ENCODE measurements at places on chromosomes 16 and 17.

- DNase-seq = no peak
Measured at GRCh38 chr16:12501707-12502457, 301.8 kb downstream of the CPPED1 start.

GRCh38 chr17:4706121-4706520, 2.2 kb upstream of the PELP1 start:
- DNase-seq = no peak

DNA sequence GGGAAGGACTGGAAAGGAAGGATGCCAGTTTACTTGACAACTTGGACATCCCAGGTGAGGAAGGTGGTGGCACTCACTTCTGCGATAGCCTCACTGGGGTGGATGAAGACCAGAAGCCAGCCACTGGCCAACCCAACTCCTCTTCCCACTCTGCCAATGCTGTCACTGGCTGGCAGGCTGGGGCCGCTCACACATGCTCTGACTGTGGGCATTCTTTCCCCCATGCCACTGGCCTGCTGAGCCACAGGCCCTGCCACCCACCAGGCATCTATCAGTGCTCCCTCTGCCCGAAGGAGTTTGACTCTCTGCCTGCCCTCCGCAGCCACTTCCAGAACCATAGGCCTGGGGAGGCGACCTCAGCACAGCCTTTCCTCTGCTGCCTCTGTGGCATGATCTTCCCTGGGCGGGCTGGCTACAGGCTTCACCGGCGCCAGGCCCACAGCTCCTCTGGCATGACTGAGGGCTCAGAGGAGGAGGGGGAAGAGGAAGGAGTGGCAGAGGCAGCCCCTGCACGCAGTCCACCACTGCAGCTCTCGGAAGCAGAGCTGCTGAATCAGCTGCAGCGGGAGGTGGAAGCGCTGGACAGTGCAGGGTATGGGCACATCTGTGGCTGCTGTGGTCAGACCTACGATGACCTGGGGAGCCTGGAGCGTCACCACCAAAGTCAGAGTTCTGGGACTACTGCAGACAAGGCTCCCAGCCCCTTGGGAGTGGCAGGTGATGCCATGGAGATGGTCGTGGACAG, 4.5 kb downstream of the ZNF646 start:
- DNase-seq = no peak

DNA sequence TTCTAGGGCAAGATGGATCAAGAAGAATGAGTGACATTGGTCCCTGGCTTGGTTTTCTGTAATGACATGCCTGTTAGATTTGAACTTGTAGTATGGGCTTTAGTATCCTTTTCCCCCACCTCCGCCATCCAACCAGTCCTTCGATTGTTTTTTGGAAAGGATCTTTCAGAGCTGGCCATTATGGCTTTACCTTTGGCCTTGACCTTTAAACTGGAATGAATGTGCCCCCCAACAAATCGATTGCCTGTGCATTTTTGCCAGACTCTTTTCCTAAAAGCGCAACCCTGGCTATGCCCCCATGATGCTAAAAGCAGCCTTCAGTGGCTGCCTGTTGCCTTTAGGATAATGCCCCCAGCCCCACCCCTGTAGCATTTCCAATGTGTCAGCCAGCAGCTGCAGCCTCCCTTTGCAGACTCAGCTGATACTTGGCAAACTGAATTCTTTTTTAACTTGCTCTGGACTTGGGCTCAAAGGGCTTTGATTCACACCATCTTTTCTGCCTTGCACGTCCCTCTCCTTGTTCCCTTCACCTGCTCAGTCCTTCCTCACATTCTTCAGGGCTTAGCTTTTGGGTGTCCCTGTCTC, 4.0 kb downstream of the GPRC5C start:
- no peak for DNase-seq

DNA sequence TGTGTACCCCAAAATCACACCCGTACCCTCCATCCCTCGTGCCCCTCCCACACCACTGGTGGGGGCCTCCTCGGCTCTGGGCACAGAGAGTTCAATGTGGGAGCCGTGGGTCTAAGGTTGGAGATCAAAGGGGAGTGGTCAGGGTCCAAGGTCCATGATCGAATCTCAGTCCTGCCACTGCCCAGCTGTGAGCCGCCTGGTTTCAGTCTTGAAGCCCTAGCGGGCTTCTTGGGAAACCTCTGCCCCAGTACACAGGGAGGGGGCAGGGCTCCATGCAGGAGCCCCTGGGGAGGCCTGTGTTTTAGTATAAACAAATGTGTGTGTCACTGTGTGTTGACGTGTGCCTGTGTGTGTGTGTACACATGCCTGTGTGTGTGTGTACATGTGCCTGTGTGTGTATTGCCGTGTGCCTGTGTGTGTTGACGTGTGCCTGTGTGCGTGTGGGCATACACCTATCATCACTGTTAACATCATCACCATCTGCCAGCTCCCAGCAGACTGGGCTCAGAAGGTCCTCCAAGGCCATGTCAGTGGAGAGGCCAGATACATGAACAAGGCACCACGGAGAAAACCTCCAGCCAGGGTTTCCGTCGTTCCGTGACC, 26.5 kb upstream of the ZNF469 start:
- DNase-seq = no peak

- DNase-seq = no peak
Measured at GRCh38 chr16:87182759-87183158, 134.4 kb downstream of the C16orf95 start.

DNA sequence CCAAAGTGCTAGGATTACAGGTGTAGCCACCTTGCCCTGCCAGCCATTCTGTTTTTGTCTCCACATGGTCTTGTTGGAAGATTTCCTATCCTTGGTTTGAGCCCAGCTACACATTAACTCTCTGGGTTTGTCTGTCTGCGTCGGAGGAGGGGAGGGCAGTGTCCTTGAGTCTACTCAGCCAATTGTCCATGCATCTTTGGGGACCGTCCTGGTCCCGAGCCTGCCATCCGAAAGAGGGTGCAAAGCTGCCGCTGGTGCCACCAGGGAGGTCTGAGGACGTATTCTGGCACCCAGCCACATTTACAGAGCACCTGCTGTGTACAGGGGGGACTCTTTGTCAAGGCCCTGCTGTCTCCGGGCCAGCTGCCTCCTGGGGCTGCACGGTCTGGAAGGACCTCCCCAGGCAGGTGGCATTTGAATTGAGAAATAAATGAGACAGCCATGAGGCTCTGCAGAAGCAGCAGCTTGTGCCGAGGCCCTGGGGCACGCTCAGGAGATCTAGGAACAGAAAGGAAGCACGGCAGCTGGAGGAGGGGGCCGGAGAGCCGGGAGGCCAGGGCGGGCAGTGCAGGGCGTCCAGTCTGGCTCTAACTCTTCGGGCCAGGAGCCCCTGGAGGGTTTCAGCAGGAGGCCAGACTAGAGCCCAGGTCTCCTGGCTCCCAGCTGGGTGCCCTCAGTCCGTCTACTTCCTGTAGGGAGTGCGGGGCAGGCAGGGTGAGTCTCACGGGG, 1.5 kb downstream of the CYBA start:
- no peak for DNase-seq

DNA sequence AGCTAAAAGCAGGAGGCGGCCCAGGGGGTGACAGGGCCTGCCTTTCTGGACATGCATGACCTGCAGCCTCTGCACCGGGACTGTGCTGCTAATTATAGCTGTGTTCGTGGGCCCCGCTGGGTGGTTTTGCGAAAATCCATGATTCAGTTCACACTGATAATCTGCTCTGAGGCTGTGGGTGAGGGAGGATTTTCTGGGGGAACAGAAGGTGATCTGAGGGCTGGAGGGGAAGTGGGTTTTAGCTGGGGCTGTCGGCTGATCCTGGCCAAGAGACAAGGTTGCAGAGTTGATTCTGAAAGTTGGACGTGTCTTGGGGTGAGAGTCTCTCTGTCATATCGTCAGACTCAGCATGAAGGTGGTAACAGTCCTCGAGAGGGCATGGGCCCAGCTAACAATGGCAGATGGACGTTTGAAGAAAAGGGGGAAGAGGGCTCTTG, 187.5 kb upstream of the ZNF469 start:
- DNase-seq = no peak

- peak; percentile 54 for DNase-seq
Measured at GRCh38 chr17:1764284-1764683, 2.4 kb downstream of the SERPINF1 start.

GRCh38 chr17:50283246-50283645, 9.0 kb downstream of the TMEM92 start:
- DNase-seq = no peak

GRCh38 chr17:80182118-80182844, 12.5 kb downstream of the CARD14 start:
- no peak for DNase-seq

DNA sequence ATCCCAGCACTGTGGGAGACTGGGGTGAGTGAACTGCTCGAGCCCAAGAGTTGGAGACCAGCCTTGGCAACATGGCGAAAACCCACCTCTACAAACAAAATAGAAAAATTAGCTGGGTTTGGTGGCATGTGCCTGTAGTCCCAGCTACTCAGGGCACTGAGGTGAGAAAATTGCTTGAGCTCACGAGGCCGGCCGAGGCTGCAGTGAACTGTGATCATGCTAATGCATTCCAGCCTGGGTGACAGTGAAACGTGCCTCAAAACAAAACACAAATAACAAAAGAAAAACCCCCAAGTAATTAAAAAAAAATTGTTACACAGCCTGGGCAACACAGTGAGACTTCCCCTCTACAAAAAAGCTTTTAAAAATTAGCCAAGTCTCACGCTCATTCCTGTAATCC, 5.0 kb downstream of the CCDC47 start:
- DNase-seq = no peak

DNA sequence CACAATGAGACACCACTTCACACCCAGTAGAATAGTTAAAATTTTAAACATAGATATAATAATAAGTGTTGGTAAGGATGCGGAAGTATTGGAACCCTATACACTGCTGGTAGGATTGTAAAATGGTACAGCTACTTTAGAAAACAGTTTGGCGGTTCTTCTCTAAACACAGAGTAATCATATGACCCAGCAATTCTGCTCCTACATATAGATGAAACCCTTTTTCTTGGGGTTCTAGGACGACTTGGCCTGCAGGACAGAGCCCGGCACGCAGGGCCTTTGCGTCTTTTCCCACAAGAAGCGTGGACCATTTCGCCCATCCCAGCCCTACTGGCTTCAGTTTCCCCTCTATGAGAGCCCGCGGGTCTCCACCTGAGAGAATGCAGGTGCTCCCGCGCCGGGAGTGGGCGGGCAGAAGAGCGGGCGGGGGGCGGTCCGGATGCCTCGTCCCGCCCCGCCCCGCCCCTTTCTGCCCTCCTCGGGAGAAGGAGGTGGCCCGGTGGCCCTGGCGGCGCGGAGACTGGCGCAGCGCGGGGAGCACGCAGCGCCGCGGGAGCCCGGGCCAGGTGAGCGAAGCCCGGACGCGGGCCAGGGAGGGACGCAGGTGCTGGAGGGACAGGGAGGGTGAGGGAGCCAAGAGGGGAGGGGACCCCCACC, at the start of gene SDR42E2:
SDR42E2 (plus strand) TSS at position 508 of the 657 bp plus-strand sequence. CDS start 3,077 bp downstream, outside the sequence.
- DNase-seq = no peak

DNA sequence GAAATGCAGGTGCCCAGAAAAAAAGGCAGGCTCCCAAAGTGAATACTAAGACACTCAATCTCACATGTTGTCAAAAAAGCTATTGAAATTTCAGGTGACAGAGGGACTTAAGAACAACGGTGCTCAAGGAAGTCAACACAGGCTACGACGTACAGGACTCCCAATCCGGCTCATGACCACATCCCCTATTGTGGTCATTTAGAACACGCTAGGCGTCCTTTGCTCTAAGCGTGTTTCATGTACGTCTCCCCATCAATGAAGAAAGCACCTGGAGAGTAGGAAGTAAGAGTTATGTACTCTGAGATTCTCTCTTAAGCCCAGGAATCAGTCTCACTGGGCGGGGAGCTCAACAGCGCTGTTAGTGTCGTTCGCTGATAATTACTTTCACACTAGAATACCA, 94.1 kb downstream of the MRM3 start:
- no peak for DNase-seq

DNA sequence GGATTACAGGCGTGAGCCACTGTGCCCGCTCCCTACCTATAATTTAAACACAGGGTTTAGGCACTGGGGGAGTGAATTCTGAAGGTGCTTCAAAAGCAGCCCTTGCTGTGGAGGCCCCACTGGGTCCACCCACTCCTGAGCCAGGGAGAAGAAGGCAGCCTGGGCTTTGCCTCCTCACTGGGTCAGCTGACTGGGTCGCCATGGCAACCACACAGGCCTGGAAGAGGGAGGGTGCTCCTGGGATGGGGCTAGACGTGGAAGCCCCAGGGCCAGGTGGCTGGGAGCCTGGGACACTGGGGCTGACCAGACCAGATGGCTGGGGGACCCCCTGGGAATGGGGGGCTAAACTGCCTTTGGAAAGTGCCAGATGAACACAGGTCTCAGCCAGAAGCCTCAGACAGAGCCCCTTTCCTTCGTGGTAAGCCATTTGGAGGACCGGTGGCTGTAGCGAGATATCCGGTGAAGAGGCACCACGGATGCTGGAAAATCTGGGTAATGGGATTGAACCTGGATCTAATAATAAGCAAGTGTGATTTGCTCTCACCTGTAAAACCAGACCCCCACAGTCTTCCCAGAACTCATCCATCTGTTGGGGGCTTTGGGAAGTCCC, 32.9 kb downstream of the TRARG1 start:
- DNase-seq = no peak

DNA sequence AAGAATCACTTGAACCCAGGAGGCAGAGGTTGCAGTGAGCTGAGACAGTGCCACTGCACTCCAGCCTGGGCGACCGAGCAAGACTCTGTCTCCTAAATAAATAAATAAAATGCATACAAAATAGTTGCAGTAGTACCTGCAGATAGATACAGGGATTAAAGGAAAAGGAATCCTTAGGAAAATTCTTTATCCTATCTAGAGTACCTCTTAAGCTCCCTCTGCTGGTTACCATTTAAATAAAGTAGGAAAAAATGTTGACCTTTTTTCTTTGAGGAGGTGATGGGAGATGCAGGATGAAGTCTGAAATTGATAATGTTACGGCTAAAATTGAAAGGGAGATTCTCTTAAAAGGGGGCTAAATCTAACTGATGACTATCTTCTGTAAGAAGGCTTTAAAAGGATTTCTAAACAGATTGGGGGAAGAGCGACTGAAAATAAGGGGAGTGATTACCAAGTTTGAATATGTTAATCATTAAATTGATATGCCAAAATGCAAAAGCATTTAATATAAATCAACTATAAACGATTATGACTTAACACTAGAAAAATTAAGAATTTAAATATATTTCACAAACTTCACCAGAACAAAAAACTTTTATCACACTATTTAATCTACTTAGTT, 29.4 kb downstream of the C16orf87 start:
- DNase-seq = no peak

GRCh38 chr17:9905902-9906301, 831 bp upstream of the RCVRN start:
- no peak for DNase-seq

- DNase-seq = peak; percentile 64
Measured at GRCh38 chr16:47142486-47142820, 1.3 kb downstream of the NETO2 start.

GRCh38 chr16:23893986-23894385, 58.2 kb downstream of the PRKCB start:
- no peak for DNase-seq

Data from GF-D8 (cell line).